ENCODE measurements at places on chromosomes 5 and 9.

DNA sequence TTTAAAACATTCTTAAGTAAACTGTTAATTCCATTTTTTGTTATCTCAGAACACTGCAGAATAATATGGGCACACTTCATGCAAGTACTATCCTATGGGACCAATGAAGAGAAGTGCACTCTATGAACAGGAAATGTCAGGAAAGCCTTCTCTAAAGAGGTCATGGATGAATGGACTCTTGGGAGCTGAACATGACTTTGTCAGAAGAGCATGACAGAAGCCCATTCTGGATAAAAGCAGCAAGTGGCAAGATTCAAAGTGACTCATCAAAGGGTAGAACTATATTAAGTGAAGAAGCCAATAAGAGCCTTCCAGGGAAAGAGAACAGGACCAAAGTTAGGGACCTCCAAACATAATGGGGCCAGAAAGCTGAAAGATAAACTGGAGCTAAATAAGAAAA is 94.0 kb downstream of the RAPGEF6 start:
- DNase-seq, result no peak

DNA sequence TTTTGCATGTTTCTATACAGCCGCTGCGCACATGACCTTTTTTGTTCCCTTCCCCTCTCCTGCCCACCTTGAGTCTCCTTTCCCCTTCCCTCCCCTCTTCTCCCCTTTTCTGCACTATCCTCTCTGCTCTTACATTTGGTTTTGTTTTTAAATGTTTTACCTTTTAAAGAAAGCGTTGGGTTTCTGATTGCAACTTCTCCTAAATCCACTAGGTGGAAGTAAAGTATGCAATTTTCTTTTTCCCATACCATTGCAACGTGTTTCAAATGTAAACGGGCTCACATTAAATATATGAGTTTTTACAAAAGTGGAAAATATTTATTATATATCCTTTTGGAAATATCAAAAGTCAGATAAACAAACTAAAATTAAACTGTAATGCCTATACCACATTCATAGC is 500.9 kb downstream of the DIRAS2 start:
- no peak for DNase-seq

GRCh38 chr9:89011683-89012082 is 20.4 kb downstream of the S1PR3 start:
- no peak for DNase-seq

- no peak for DNase-seq
Measured at GRCh38 chr5:131536211-131536826, 98.7 kb downstream of the RAPGEF6 start.

GRCh38 chr5:132781029-132781428 is 4.0 kb upstream of the SEPTIN8 start:
- DNase-seq, result no peak

DNA sequence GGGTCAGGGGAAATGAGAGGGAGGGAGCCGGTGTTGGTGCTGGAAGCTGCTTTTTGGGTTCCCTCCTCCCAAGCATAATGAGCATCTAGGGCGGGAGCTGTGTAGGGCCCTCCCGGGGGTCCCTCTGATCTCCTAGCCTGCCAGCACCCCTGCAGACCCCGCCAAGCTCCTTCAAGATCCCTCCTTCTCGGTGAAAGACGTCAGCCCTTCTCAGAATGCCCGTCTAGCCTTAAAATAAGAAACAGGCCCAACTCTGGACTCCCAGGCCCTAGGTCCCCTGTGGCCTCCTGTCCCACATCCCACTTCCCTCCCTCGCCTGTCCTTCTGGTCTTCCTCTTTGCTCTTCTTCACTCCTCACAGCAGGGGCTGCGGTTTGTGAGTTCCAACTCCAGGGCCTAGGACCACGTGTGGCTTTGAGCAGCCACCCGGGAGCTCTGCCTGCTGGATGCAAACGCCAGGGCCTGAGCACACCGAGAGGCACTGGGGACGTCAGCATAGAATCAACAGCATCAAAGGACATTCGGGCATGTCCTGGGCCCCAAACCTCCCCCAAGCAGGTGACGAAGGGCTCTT is 8.8 kb upstream of the SCGB3A1 start:
- peak; percentile 65 for DNase-seq

GRCh38 chr9:29160763-29161353 is 1587.6 kb upstream of the C9orf72 start:
- no peak for DNase-seq

- DNase-seq, result no peak
Measured at GRCh38 chr9:70402213-70402612, 12.2 kb downstream of the KLF9 start.

DNA sequence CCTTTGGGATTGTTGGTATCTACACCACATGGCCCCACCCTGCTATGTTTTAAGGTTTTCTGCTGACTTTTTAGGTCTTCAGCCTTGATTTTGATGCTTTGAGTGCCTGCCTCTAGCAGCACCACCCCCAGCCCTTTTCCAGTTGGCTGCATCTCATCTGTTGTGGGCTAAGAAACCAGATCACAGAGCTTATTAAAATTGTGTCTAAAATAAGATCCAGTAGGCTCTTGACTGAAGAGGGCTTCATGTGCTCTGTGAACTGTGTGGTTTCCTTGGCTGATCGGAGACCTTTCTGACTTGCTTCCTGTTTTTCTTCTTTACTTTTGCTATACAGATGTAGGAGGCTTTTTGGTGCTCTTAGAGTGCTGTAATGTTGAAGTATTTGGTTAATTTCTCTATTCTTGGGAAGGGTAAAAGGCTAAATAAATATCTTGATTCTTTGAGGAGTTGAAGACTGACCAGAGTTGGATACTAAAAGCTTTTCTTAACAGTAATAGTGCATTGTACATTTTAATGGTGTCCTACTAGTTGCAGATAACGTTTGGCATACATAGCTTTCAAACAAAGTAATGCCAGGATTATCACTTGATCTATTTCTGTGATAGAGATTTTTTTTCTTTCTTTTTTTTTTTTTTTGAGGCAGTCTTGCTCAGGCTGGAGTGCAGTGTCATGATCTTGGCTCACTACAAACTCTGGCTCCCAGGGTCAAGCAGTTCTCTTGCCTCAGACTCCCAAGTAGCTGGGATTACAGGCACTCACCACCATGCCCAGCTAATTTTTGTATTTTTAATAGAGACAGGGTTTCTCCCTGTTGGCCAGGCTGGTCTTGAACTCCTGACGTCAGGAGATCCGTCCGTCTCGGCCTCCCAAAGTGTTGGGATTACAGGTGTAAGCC is 4.5 kb downstream of the UBE2D2 start:
- DNase-seq, result peak; percentile 17

GRCh38 chr5:10475931-10476676 is 34.4 kb downstream of the ROPN1L start:
- no peak for DNase-seq

DNA sequence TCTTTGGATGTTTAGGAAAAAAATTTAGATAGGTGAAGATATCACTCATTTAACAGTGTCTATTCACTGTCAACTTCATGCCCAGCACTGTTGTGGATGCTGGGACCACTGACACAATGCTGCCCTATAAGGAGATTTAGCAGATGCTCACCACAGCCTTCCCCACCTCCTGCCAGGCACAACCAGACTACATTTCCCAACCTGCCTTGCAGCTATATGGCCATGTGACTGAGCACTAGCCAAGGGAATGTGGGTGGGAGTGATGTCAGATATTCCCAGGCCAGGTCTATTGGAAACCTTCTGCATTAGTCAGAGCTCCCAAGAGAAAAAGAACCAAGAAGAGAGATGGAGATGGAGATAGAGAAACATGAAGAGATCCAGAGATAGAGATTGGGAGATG is 302.6 kb upstream of the TAS2R1 start:
- DNase-seq, result no peak

DNA sequence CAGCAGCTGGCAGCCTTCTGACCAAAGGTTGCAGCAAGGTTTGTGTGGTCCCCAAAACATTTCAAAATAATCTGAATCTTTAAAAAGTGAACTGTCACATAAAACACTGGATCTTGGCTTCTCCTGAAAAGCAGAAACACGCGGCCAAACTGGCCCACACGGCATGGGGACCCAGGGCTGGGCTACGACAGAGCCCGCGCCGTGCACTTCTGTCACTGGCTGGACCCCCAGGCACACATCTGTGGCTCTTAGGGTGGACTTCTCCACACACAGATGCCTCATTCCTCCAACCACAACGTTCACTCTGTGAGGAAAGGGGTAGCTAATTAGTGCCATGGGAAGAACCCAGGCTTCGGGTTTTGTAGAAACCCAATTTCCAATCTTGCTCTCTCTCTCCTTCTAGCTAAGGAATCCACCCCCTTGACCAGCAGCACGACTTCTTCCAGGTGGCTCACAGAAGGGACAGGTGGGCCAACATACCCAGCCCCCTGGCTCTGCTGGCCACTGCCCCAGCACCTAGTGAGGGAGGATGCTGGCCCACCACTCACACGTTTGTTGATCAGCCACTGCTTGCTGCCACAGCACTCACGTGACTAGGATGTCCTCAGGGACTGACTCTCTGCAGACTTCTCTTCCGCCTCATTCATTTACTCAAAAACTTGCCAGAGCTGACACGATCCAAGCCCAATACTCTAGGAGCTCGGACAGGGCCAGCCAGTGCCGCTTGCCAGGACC is 17.9 kb downstream of the LMAN2 start:
- no peak for DNase-seq

DNA sequence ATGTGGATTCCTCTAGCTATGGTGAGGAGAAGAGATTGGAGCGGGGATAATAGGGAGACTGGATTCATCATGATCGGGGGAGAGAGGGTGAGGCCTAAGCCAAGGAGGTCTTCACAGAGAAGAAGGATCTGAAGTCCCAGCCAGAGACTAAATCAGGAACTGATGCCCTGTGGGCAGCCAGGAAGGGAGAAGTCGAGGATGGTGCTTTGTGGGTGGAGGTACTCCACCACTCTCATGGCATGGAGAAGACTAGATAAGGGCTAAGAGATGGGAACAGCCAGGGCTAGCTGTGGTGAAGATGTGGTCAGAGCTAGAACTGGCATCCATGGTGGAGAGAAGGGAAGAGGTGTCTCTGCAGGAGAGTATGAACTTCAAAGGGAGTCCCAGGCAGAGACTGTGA is 3.0 kb upstream of the RGS14 start:
- DNase-seq, result no peak

DNA sequence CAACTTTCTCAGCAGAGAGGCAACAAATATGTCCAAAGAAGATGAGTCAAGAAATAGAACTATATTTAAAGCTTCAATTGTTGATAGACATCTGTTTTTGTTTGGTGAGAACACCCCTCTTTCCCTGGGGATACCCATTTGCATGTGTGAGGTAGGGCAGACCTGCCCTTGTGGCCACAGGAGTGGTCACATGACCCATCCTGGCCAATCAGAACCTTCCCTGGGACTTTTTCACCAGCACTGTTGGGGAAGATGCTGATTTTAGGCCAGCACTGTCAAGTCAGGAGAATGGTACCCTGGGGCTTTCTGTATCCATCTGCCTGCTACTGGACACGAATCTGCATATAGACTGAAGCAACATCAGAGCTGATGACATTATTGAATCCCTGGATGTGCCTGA is 211.2 kb downstream of the CDK5RAP2 start:
- no peak for DNase-seq

- DNase-seq, result no peak
Measured at GRCh38 chr5:158406884-158407823, 548.2 kb upstream of the CLINT1 start.

DNA sequence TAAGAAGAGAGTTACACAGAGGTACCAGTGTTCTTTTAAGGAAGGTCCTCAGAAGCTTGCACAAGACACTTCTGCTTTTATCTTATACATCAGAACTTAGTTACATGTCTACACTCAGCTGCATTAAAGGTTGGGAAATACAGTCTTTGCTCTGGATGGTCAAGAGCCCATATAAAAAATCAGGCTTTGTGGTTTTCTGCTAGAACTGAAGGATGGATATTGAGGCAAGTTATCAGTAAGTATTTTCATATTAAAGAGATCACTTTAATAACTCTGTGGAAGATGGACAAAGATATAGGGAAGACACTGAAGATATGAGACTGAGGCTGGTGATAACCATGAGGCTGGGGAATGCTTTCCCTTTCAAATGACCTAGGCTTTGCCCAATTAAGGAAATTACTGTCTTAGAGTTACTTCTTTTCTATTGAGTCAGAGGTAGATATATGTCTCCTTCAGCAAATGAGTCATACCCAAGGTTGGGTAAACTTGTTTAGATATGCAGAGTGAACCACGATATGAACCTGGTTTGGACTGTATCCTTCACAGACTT is 87.0 kb upstream of the TNC start:
- no peak for DNase-seq

GRCh38 chr9:133103183-133103986 is 17.7 kb downstream of the RALGDS start:
- DNase-seq, result no peak

- DNase-seq, result no peak
Measured at GRCh38 chr5:88518131-88519016, 249.7 kb upstream of the TMEM161B start.

GRCh38 chr9:128553728-128554127 is 1.3 kb downstream of the SPTAN1 start:
- DNase-seq, result no peak

- DNase-seq, result no peak
Measured at GRCh38 chr5:175452166-175452565, 8.2 kb upstream of the DRD1 start.

DNA sequence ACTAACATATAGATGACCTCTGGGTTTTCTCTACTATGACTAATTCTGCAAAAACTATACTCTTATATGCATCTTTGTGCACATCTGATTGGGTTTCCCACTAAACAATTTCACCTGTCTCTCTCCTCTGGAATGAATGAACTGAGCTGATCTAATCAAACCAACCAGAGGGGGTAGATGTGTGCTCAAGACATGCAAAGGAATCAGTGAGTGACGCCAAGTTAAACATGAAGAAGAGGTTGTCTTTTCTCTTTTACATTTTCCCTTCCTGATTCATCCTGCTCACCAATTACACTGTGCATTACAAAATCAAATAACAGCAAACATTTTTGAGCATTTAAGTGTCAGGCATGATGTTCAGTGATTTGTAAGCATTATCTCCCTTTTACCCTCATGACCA is 29.6 kb upstream of the GRXCR2 start:
- no peak for DNase-seq

- no peak for DNase-seq
Measured at GRCh38 chr5:9209846-9210492, 335.9 kb downstream of the SEMA5A start.

DNA sequence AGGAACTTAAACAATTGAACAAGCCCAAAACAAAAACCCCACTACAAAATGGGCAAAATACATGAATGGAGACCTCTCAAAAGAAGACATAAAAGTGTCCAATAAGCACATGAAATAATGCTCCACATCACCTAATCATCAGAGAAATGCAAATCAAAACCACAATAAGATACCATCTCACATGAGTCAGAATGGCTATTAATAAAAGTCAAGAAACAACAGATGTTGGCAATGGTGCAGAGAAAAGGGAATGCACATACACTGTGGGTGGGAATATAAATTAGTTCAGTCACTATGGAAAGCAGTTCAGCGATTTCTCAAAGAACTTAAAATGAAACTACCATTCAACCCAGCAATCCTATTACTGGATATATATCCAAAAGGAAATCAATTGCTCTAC is 337.4 kb upstream of the GRIA1 start:
- no peak for DNase-seq

Data from lower leg skin (tissue), 4 donors.